ENCODE measurements at places on chromosomes 5 and 9. TPM values are rescaled to one million over a fixed set of nuclear protein-coding genes. Genes with fewer than 3 reads are reported as not detected.

DNA sequence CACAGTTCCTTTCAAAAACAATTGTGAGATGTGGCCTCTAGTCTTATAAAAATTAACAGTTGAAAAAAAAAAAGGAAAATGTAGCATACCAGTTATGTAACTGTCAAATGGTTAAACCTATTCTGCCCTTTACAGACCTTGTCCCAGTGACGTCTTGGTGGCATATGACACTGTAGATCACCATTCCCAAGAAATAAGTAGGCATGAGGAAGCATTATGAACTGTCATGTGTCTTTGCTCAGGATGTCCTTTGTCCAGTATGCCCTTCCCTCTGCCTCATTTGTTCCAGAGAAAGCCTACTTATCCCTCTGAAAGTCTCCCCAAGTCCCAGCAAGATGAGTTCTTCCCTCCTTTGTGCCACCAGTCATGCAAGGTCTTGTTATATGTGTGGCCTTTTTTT is 63.2 kb downstream of the PAM start:
- H3K4me1 ChIP-seq, result peaks cover 12% of the 10 kb centered on the region
- H3K27me3 ChIP-seq, result no peaks in the 10 kb centered on the region
- H3K27ac ChIP-seq, result no peak overlapping the region
- H3K4me3 ChIP-seq, result no peak overlapping the region
- H3K36me3 ChIP-seq, result no peaks in the 10 kb centered on the region
- DNase-seq, result no peak

GRCh38 chr5:91541696-91542095 is 158.6 kb upstream of the ARRDC3 start:
- no peaks in the 10 kb centered on the region for H3K27me3 ChIP-seq
- no peak for DNase-seq
- no peaks in the 10 kb centered on the region for H3K36me3 ChIP-seq
- no peak overlapping the region for H3K4me3 ChIP-seq
- H3K4me1 ChIP-seq, result no peaks in the 10 kb centered on the region
- H3K27ac ChIP-seq, result no peak overlapping the region

GRCh38 chr5:36724467-36725332 is 118.3 kb downstream of the SLC1A3 start:
- H3K4me3 ChIP-seq, result no peak overlapping the region
- DNase-seq, result peak; percentile 64
- no peaks in the 10 kb centered on the region for H3K36me3 ChIP-seq

GRCh38 chr5:107286447-107287098 is 384.2 kb downstream of the EFNA5 start:
- no peak for DNase-seq
- no peaks in the 10 kb centered on the region for H3K36me3 ChIP-seq
- H3K4me3 ChIP-seq, result no peak overlapping the region
- no peak overlapping the region for H3K27ac ChIP-seq
- no peaks in the 10 kb centered on the region for H3K4me1 ChIP-seq
- H3K27me3 ChIP-seq, result no peaks in the 10 kb centered on the region

- DNase-seq, result no peak
- H3K36me3 ChIP-seq, result peaks cover 6% of the 10 kb centered on the region
- H3K4me3 ChIP-seq, result no peak overlapping the region
- no peaks in the 10 kb centered on the region for H3K4me1 ChIP-seq
- H3K27ac ChIP-seq, result no peak overlapping the region
- H3K27me3 ChIP-seq, result no peaks in the 10 kb centered on the region
These were observed 42.1 kb downstream of the WDR41 start for GRCh38 chr5:77449981-77450380.

DNA sequence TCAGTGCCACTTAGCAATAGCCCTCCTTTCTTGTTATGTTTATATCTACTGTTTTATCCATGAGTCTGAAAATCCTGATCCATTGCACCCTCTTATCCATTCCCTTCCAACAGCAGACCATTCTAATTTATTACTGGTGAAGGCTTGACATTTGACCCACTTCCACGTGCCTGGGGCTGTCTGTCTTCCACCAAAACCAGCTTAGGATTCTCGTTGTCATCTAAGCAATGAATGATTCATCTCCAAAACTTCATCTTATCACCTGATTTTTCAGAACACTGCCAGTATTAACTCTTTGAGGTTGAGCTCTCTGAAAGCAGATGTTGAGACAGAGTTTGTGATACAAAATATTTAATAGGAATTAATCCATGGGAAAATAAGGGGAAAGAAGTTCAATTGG is 277.8 kb upstream of the FBXL7 start:
- no peak overlapping the region for H3K4me3 ChIP-seq
- H3K4me1 ChIP-seq, result no peaks in the 10 kb centered on the region
- no peak for DNase-seq
- H3K27me3 ChIP-seq, result no peaks in the 10 kb centered on the region
- no peak overlapping the region for H3K27ac ChIP-seq
- H3K36me3 ChIP-seq, result no peaks in the 10 kb centered on the region

GRCh38 chr5:75571547-75571946 is 39.7 kb upstream of the ANKDD1B start:
- peaks cover 19% of the 10 kb centered on the region for H3K4me1 ChIP-seq
- H3K36me3 ChIP-seq, result no peaks in the 10 kb centered on the region
- no peak for DNase-seq
- H3K4me3 ChIP-seq, result no peak overlapping the region
- H3K27ac ChIP-seq, result no peak overlapping the region
- H3K27me3 ChIP-seq, result no peaks in the 10 kb centered on the region

GRCh38 chr9:36063804-36064447 is 27.2 kb downstream of the RECK start:
- no peaks in the 10 kb centered on the region for H3K36me3 ChIP-seq
- no peaks in the 10 kb centered on the region for H3K4me1 ChIP-seq
- H3K4me3 ChIP-seq, result no peak overlapping the region
- no peak for DNase-seq
- H3K27ac ChIP-seq, result no peak overlapping the region

DNA sequence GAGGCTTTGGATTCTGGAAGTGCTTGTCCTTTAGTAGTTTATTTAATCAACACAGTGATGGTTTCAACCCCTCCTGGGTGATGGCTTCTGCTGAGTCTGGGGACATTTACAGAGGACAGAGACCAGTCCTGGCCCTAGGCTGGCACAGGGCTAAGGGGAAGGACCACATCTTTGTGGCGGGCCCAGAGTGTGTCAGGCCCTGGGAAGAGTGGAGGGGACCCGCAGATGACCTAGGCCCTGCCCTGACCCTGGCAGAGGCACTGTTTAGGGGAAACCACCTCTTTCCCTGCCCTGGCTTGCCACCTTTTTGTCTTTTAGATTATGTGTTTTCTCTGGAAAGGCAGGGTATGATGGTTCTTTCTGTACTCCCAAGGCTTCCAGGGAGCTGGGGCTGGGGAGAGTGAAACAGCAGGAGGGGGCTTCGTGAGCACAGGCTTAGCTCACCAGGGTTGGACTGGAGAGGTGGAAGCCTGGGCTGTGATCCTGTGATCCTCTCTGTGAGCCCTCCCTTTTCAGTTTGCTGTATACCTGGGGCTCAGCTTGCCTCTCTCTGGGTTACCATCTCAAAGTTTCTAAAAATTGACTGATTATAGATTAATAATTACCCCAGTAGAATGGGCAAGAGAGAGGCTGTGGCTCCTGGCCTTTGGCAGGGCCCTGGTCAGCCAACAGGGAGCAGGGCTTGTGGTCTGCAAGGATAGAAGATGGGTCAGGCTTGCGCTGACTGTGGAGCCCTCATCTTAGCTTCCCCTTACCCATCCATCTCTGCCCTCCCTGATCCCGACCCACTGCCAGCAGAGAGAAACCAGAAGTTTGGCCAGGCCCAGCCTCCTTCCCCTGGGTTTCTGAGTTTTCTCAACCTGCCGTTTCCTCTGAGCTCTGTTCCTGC is 1.7 kb upstream of the SYNPO start:
- no peak for DNase-seq
- H3K27me3 ChIP-seq, result no peaks in the 10 kb centered on the region
- H3K27ac ChIP-seq, result peak overlapping the region; percentile 78
- peaks cover 68% of the 10 kb centered on the region for H3K4me1 ChIP-seq

Gene SLC6A3
- not detected for total RNA-seq

Gene PCDH1
- 217 TPM for total RNA-seq

Gene FOXD4L3
- total RNA-seq, result not detected

Gene SLC36A3
- not detected for total RNA-seq
